ENCODE measurements at places on chromosomes 7 and 10.

- DNase-seq, result no peak
Measured at GRCh38 chr7:16875861-16876260, 5.9 kb downstream of the AGR3 start.

DNA sequence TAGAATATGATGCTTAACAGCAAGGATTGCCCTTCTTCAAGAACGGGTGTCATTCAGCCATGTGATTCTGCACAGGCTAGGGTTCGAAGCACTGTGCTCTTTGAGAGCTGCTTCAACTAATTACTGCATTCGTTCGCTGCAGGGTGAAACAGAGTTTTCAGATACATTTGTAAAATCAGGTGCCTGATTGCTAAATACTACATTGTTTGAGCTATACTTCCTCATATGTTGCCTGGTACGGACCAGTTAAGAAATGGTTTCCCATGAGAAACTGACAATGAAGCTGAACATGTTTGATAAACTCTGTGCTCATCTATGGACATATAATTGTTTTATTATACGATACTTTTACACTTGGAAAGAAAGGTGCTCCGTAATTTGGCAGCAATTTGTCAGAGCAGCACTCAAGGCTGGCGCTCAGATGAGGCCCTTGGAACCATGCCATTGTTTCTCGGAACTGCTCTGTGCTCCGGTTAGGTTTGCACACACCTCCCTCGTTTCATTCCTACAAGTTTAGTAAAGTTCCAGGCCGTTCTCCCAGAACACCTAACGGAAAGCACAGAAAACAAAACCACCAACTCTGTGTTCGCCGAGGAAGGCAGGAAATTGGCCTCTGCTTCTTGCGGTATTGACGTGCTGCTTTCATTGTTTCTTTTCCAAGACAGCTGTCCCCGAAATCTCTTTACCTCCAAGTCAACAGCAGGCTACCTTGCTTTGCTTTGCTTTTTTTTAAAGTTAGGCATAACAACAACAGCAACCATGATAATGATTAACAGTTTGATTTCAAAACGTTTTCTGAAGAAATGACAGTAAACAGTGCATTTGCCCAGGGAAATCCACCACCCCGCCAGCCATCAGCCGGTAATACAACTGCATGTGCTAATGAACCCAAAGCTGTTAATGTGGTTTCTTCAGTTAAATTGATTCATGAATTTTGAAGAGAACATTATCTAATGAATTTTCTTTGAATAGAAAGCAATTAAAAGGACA lies 206.9 kb downstream of the EBF3 start:
- DNase-seq, result peak; percentile 55

GRCh38 chr7:8831376-8831775 lies 398.0 kb downstream of the NXPH1 start:
- no peak for DNase-seq

DNA sequence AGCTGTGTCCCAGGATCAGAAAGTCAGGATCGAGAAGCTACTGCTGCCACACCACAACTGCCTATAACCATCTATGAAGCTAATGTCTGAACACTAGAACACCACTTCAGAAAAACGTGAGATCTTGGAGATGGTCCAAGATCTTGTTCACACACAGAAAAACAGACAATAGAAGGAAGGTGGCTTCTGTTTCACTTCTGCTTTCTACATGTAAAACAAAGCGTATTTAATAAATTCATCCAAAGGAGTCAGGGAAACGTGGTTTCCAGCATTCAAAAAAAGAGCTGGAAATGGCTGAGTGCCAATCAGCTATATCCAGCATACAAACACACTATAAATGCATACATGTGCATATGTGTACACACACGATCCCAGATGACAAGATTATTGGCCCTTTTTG lies 70.2 kb upstream of the CCDC71L start:
- peak; percentile 70 for DNase-seq

- DNase-seq, result peak; percentile 92
Measured at GRCh38 chr7:111532625-111533024, 29.7 kb downstream of the IMMP2L start.

- peak; percentile 62 for DNase-seq
Measured at GRCh38 chr7:37920849-37921805, 687 bp downstream of the EPDR1 start.

All from NCI-H1105 treated with DMSO at 0.1 percent for 48 hours (cell line).